ENCODE measurements at places on chromosomes 3 and 15. TPM values are rescaled to one million over a fixed set of nuclear protein-coding genes. Genes with fewer than 3 reads are reported as not detected.

The FBXW12 gene
- not detected for total RNA-seq

The THSD4 gene
- total RNA-seq, result 23.6 TPM

The RPUSD2 gene
- 8.8 TPM for total RNA-seq

The GOLGA8J gene
- not detected for total RNA-seq

All from dermis lymphatic vessel endothelial cell (primary cell).